ENCODE measurements at places on chromosomes 5 and 9. TPM values are rescaled to one million over a fixed set of nuclear protein-coding genes. Genes with fewer than 3 reads are reported as not detected.

MRPL41 gene
- 45.3 TPM for total RNA-seq

CCL21 gene
- total RNA-seq = not detected

CCDC183 gene
- 0.46 TPM for total RNA-seq

SLC25A48 gene
- total RNA-seq = not detected

IGFBPL1 gene
- total RNA-seq = 0.32 TPM

PSMD5 gene
- 26.3 TPM for total RNA-seq

EIF4EBP3 gene
- 0.32 TPM for total RNA-seq

INSL4 gene
- not detected for total RNA-seq

BARX1 gene
- not detected for total RNA-seq

ACOT12 gene
- not detected for total RNA-seq

SPATA31D1 gene
- not detected for total RNA-seq

CDKN2B-AS1 gene
- 2.3 TPM for total RNA-seq

TSSK1B gene
- total RNA-seq = not detected

FREM1 gene
- total RNA-seq = under 0.01 TPM

PALM2AKAP2 gene
- total RNA-seq = not detected
